Non-pigmented ciliary epithelial cell (primary cell): ENCODE measurements at places on chromosomes 4 and X.
A peak's percentile ranks its signal among the peaks of the same experiment; 100 is the strongest.

GRCh38 chrX:101117701-101118100 lies 19.7 kb downstream of the CENPI start:
- DNase-seq, result no peak

DNA sequence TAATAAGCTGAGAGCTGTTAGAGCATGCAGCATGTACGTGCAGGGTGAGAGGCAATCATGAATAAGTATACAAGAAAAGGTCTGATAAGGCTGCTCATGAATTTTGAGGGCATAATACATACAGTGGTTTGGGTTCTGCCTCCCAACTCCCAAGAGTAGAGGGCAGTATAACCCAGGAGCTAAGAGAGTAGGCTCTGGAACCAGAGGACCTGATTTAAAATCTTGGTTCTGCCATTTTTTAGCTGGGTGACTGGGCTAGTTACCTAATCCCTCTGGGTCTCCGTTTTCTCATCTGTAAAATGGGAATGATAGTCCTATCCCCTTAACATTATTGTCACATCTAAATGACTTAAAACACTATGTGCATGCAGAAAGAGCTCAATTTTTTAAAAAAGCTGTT lies 85.3 kb downstream of the LNX1 start:
- DNase-seq, result no peak

GRCh38 chr4:178812866-178813265 lies 1370.6 kb upstream of the AGA start:
- DNase-seq, result no peak

GRCh38 chr4:151786158-151786495 lies 25.3 kb upstream of the GATB start:
- no peak for DNase-seq

GRCh38 chr4:106582103-106582502 lies 213.5 kb upstream of the GIMD1 start:
- no peak for DNase-seq

GRCh38 chr4:70902577-70903290 lies 565 bp downstream of the MOB1B start:
- no peak for DNase-seq

DNA sequence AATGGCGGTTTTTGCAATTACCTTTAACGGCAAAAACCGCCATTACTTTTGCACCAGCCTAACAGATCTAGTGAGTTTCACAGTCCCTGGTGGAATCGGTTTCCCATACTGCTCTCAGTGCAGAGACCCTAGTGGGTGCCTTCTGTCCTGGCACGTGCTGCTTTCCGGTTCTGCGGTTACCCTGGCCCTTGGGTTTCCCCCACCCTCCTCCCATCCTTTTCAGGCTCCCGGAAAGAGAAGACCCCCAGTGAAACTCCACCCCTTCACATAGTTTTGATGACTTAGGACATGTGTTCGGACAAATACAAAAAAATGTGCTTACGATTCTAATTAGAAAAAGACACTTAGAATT lies 36.9 kb downstream of the NLGN3 start:
- DNase-seq, result no peak

DNA sequence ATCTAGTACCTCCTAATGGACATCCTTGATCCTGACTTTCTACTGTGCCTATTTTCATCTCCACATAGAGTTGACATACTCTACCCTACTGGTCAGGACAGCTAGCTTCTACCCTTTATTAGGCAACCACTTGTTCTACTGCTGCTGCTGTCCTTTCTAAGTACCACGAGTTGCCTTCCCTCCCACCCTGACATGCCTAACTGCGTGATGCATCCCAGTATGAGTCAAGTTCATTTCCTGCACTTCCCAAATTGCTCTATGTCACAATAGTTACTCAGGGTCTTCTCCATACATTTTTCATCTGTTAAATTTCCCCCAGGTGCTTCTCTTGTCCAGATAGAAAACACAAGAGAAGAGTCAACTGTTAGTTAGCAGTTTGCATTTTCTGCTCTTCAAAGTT lies 133.4 kb downstream of the TBC1D19 start:
- DNase-seq, result peak; percentile 55

DNA sequence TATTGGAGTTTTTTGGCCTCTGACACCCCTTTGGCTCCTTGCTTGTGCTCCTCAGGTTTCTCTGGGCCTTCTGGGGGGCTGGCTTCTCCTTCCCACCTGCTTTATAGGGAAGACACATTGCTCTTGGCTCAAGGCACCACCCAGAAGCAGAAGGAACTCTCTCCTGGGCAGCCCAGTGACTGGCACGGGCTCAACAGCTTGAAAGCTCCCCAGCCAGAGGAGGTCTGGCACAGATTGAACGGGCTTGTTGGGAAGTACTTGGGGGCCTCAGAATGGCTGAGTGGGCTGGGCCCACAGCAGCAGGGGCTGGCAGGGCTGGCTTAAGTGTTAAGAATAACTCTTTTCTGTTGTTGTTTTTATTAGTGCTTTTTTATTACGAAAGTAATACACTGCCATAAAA lies 11.2 kb upstream of the ZNF185 start:
- DNase-seq, result no peak

- no peak for DNase-seq
Observed at GRCh38 chr4:27881705-27882104, 1021.1 kb downstream of the STIM2 start.

GRCh38 chrX:11304829-11305228 lies 11.6 kb downstream of the AMELX start:
- DNase-seq, result no peak

DNA sequence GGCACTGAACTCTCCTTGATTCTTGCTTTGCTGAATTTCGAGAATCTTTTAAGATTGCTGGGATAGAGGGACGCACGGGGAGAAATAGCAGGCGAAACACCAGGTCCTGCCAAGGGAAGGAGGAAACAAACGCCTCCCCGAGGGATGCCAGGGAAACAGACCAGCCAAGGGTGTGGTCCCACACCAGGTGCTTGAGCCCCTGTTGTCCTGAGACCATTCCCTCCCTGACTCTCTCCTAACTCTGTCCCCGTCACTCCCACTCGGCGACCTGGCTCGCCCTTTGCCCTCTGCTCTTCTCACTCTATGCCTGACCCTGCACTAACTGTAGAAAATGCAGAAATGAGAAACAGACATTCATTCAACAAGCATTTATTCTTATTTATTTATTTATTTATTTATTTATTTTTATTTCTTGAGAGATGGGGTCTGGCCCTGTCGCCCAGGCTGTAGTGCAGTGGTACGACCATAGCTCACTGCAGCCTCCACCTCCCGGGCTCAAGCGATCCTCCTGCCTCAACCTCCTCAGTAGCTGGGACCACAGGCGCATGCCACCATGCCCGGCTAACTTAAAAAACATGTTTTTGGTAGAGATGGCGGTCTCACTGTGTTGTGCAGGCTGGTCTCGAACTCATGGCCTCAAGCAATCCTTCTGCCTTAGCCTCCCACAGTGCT lies 16.2 kb downstream of the CTAG1B start:
- no peak for DNase-seq

DNA sequence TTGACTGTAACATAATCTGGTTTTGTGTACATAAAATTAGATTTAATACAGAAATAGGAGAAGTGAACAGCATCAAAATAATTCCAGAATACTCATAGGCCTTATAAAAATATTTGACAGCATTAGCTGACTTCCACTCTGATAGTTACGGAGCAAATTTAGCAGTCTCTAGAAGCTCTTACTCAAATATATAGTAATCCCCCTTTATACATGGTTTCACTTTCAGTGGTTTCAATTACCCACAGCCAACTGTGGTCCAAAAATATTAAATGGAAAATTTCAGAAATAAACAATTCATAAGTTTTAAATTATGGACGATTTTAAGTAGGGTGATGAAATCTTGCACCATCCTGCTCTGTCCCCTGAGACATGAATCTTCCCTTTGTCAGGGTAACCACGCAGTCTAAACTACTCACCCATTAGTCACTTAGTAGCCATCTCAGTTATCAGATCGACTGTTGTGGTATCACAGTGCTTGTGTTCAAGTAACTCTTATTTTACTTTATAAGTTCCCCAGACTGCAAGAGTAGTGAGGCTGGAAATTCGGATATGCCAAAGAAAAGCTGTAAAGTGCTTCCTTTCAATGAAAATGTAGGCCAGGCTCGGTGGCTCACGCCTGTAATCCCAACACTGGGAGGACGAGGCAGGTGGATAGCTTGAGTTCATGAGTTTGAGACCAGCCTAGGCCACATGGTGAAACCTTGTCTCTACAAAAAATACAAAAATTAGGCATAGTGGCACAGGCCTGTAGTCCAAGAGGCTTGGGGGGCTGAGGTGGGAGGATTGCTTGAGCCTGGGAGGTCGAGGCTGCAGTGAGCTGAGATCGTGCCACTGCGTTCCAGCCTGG lies 17.2 kb upstream of the RTL9 start:
- DNase-seq, result peak; percentile 53

- DNase-seq, result no peak
Observed at GRCh38 chr4:13836946-13837912, 209.7 kb upstream of the BOD1L1 start.

DNA sequence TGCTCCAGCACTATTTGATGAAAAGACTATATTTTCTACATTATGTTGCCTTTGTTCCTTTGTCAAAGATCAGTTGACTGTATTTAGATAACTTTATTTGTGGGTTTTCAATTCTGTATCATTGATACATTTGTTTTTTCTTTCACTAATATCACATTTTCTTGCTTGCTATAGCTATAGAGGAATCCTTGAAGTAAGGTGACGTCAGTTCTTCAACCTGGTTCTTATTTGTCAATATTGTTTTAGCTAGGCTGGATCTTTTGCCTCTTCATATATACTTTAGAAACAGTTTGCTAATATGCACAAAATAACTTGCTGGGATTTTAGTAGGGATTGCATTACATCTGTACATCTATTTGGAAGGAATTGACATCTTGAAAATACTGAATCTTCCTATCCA lies 21.0 kb downstream of the TECRL start:
- no peak for DNase-seq

- peak; percentile 89 for DNase-seq
Observed at GRCh38 chr4:77921701-77922100, 59.1 kb downstream of the MRPL1 start.

GRCh38 chrX:4663085-4663484 lies 949.6 kb upstream of the PRKX start:
- DNase-seq, result no peak

- DNase-seq, result no peak
Observed at GRCh38 chr4:64967286-64967685, 558.0 kb upstream of the TECRL start.

GRCh38 chr4:40247350-40247749 lies 50.5 kb downstream of the RHOH start:
- no peak for DNase-seq

DNA sequence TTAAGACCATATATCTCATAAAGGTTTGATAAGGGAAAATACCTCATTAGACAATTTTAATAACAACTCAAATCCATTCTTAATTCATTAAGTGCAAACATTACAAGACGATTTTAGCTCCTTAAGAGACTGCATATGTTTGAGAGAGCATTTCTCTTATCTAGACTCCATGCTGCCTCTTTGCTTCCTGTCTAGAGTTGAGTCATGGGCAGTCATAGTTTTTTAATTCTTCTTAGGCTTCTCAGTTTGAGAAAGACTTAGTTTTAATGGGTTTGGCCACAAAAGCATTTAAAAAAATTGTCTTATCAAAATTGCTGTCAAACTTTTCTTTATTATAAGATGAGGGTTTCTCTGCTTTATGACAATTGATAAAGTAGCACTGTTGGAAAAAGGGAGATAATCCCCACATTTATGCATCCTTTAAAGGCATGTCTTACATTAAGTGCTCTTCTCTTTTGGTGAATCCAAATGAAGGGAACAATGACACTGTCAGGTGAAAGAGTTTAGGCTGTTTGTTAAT lies 713.4 kb downstream of the PCDH18 start:
- peak; percentile 22 for DNase-seq

GRCh38 chr4:124754681-124755080 lies 42.1 kb upstream of the ANKRD50 start:
- no peak for DNase-seq

DNA sequence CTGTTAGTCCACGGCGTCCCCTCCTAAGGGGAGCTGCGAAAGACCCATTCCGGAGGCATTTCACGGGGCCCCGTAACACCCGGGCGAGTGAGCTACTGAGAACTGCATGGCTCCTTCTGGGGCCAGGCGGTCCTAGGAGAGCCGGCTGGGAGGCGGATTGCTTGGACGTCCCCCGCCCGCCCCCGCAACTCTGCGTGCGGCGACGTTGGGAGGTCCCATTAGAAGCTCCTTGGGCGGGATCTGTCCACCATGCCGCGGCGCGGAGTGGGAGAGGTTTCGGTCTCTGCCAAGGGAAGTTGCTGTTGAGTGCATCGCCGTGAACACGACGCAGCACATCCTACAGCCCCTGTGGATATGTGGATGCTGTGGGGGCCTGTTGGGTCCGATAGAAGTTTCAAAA lies 85.4 kb upstream of the IGFBP7 start:
- no peak for DNase-seq

GRCh38 chr4:83536362-83537272 lies 709 bp downstream of the GPAT3 start:
- DNase-seq, result no peak

GRCh38 chrX:122914256-122914655 lies 269.8 kb upstream of the GRIA3 start:
- no peak for DNase-seq

DNA sequence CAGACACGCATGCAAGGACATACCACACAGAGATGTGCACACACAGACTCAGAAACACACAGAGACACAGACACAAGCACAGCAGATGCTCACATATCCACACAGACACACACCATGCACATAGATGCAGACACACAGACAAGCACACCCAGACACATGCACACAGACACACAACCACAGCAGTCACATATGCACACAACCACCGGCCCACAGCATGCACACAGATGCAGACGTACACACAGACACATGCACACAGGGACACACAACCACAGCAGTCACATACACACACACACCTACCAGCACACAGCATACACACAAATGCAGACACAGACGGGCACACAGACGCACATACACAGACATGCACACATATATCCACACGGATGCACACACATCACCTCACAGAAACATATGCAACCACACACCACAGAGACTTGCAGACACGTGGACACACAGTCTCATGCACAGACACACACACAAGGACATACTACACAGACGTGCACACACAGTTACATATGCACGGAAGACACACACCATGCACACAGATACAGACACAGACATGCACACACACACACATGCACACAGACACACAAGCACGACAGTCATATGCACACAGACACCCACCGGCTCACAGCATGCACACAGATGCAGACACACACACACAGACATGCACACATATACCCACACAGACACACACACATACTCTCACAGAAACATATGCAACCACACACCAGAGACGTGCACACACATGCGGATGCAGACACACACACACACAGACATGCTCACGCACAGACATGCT lies 25.2 kb upstream of the SLC25A6 start:
- no peak for DNase-seq

- no peak for DNase-seq
Observed at GRCh38 chrX:109874548-109874947, 128.4 kb upstream of the TMEM164 start.

GRCh38 chrX:1449036-1449822 lies 3.5 kb downstream of the ASMTL start:
- no peak for DNase-seq

DNA sequence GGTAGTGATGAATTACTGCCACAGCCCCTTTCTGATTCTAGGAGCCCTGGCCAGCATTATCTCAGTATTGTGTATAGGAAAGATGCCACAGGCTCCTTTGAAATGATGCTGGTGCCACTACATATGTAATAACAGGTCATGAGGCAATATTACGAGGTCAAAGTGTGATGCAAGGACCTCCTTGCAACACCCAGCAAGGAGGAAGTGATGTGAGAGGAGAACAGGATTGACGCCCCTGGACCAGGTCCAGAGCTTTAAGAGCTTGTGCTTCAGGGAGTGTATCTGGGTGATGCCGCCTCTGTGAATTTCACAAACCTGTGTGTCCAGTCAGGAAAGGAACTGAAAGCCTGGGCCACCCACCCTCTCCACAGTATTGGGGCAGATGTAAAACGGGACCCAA lies 261.8 kb downstream of the MID1IP1 start:
- DNase-seq, result no peak
